HAP-1 (cell line): ENCODE measurements at places on chromosomes 6 and 20.
A peak's percentile ranks its signal among the peaks of the same experiment; 100 is the strongest.

GRCh38 chr6:79656134-79656533 lies 25.0 kb downstream of the SH3BGRL2 start:
- DNase-seq, result no peak

- DNase-seq, result no peak
These were observed 60.9 kb upstream of the TULP1 start for GRCh38 chr6:35573495-35574110.

GRCh38 chr6:136639702-136640101 lies 89.5 kb upstream of the MAP7 start:
- DNase-seq, result no peak

DNA sequence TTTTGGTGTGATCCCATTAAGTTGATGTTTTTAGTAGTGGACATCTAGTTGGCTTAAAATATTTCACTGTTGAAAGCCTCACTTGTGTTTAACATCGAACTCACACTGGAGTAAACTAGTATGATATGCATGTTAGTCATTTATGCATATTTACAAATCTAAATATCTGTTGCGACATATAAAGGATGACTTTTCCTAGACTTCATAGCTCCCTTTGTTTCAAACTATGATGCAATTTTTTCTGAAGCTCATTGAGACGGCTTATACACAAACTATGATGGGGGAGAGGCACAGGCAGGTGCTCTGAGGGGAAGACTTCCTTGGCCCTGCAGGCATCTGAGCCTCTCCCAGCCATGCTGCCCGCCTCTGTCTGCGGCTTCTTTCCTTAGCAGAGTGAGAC lies 11.8 kb upstream of the FOXC1 start:
- no peak for DNase-seq

DNA sequence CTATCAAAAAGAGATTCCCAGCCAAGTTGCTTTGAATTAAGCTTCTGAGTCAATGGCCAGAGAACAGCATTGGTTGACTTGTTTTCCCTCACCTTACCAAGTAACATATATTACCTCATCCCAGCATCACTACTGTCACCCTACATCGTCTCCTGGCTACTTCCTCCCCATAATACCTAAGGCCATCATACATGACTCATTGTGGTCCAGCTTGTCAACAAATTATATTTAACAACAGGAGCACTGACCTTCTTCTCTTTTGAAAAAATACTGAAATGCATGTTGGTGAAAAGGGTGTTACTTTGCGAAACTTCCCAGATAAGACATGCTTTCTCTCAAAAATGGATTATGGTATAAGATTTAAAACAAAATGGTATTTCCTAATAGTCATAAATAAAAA lies 106.9 kb downstream of the TBX18 start:
- DNase-seq, result no peak

- DNase-seq, result no peak
These were observed 130.0 kb downstream of the DLL1 start for GRCh38 chr6:170160628-170161611.

- peak; percentile 91 for DNase-seq
These were observed at the start of gene TBC1D32 for GRCh38 chr6:121334299-121335086. TSS of gene TBC1D32 (minus strand) at chr6:121334480. CDS start at chr6:121334430, 50 bp downstream.

DNA sequence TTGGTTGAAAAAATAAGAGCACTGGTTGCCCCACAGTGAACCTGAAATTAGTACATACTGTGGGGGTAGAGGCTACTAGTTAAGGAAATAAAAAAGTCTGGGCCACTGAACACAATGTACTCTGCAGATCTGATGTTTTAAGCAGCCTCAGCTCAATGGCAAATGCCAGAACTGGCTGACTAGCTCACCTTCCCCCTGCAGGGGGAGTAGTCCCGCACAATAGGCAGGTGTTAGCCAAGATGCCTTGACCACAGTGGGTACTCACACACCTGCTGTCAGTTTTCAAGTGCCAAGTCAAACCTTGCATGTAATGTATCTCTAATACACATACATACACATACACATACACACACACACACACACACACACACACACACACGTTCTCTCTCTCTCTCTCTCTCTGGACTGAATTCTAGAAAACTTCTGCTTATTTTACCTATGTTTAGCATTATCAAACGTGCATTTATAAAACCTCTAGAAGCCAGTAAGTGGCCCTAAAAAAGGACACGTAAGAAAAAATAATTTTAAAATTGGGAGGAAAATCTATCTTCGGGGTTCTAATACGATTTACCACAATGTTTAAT lies 36.1 kb downstream of the GMDS start:
- no peak for DNase-seq
